ENCODE measurements at places on chromosomes 5 and 9.

GRCh38 chr9:115134941-115135340 is 17.0 kb upstream of the TNC start:
- no peaks in the 10 kb centered on the region for H3K27me3 ChIP-seq
- no peak for DNase-seq
- no peaks in the 10 kb centered on the region for H3K36me3 ChIP-seq

DNA sequence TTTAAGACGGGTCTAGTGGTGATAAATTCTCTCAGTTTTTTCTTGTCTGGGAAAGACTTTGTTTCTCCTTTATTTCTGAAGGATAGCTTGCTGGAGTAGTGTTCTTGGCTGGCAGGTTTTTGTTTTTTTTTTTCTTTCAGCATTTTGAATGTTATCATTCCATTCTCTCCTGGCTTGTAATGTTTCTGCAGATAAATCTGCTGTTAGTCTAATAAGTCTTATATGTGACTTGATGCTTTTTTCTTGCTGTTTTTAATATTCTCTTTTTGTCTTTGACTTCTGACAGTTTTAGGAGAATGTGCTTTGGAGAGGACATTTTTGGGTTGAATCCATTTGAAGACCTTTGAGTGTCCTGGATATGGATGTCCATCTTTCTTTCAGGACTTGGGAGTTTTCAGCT is 16.0 kb downstream of the HSD17B4 start:
- no peak overlapping the region for H3K27ac ChIP-seq
- H3K4me1 ChIP-seq: no peaks in the 10 kb centered on the region
- DNase-seq: no peak
- no peaks in the 10 kb centered on the region for H3K27me3 ChIP-seq
- no peaks in the 10 kb centered on the region for H3K36me3 ChIP-seq

DNA sequence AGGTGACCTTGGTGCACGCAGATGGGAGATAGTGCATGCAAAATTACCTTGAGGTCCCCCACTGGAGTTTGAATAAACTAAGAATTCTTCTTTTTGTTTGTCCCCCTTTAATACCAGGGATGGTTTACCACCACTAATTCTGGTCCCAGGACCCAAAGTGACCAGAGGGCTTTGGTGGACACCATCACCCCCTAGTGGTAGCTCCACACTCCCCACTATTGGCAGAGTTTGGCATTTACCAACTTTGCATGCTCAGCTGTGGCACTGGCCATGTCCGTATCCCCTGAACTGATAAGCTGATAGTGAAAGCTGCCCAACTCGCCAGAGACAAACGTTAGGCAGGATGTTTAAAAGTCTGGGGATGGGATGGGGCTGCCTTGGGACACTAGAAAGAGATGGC is 3.3 kb downstream of the ASTN2 start:
- no peaks in the 10 kb centered on the region for H3K4me1 ChIP-seq
- H3K27ac ChIP-seq: no peak overlapping the region
- H3K4me3 ChIP-seq: no peak overlapping the region

DNA sequence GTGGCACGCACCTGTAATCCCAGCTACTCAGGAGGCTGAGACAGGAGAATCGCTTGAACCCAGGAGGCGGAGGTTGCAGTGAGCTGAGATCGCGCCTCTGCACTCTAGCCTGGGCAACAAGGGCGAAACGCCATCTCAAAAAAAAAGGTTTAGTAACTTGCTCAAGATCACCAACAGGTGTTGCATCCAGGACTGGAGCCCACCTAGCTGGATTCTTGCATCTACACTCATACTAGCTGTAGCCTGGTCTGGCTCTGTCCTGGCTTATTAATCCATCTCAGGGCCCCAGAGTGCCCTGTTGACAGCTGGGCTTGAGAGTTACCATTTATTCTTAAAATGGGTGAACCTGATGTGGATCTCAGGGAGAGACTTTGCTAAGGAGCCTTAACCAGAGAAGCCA is 7.5 kb downstream of the WWC1 start:
- H3K27me3 ChIP-seq: no peaks in the 10 kb centered on the region
- DNase-seq: no peak
- no peaks in the 10 kb centered on the region for H3K36me3 ChIP-seq
- no peak overlapping the region for H3K4me3 ChIP-seq

DNA sequence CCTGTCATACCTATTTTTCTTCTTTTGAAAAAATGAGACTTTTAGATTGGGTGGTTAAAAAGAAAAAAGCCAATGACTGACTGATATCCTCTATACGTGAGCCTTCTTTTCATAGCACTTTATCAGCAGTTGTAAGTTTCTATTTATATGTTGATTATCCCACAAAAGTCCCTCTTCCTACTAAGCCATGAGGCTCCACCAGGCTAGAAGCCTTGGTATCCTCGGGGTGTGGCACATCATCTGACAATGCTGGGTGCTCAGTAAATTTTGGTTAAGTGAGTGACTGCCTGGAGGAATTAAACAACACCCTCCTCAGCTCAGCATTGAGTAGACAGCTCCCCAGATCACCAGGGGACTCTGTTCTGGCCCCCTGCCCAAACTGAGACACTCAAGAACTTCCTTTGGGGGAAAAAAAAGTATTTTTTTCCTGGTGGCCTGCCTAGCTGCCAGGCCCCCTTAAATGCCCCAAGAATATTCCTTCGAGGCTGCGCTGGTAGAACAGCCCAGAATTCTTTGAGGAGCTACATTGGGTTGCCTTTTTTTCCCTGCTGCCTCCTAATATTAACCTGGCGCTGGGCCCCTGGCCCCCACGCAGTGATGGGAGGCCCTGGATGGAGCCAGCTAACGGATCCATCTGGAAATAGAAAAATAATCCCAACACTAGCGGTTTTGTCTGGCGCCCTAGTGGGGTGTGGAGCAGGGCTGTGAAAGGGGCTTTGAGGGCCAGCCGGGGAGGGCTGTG is 23.4 kb upstream of the COL27A1 start:
- H3K36me3 ChIP-seq: no peaks in the 10 kb centered on the region
- H3K27ac ChIP-seq: no peak overlapping the region
- no peak overlapping the region for H3K4me3 ChIP-seq
- no peaks in the 10 kb centered on the region for H3K27me3 ChIP-seq
- no peak for DNase-seq
- no peaks in the 10 kb centered on the region for H3K4me1 ChIP-seq

GRCh38 chr9:109156708-109157107 is 10.3 kb downstream of the FRRS1L start:
- no peak overlapping the region for H3K4me3 ChIP-seq
- no peaks in the 10 kb centered on the region for H3K36me3 ChIP-seq
- H3K27me3 ChIP-seq: no peaks in the 10 kb centered on the region
- no peak overlapping the region for H3K27ac ChIP-seq
- DNase-seq: no peak
- no peaks in the 10 kb centered on the region for H3K4me1 ChIP-seq
